Fibroblast of pulmonary artery (primary cell): ENCODE measurements at places on chromosomes 16 and 17.

DNA sequence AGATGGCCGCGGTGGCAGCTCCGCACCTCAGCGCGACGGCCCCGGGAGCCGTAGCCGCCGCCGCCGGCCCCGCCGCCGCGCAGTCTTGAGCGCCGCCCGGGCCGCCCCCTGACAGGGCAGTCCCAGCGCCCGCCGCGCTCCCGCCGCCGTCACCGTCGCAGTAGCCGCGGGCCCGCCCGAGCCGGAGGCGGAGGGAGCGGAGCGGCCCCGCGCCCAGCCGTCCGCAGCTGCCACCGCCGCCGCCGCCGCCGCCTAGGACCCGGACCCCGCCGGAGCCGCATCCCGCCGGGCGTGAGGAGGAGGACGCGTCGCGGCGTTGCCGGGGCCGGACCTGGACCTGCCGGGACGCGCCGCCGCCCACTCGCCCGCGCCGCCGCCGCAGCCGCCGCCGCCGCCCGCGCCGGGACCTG is 218 bp downstream of the TNRC6C start:
- DNase-seq = no peak

DNA sequence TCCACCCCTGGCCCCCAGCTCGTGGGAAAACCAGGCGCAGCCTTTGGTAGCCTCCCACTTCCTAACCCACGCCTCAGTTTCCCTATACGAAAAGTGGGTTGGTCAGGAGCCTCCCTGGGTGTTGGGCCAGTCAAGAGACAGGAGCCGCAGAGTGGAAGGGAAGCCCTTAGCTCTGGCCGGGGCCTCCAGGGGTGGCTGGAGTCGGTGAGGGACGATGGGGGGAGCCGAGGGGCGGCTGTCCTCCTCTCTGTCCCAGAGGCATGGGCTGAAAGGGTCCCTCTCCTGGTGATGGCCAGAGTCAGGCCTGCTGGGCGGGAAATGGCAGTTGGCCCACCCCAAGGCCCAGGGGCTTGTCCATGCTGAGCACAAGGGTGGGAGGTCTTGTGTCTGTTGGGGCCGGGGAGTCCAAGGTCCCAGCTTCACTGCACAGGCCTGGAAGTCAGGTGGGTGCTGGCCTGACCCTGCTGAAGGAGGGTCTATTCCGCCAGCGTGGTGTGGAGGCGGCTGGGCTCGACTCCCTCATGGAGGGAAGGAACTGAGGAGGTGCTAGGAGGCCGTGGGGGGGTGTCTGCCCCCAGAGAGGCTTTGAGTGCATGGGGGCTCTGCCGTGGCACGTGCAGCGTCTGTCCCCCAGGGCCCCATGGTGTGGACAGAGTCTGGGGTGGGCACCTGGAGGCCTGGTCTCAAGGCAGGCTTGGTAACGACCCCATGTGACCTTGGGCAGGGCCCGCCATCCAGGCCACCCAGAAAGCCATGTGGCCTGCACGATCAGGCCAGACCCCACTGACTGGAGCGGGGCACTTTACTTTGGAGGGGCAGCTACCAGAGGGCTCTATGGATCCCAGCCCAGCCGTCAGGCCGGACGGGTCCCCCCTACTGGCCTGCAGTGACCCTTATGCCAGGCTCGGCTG is 1.1 kb downstream of the SLC16A3 start:
- no peak for DNase-seq

DNA sequence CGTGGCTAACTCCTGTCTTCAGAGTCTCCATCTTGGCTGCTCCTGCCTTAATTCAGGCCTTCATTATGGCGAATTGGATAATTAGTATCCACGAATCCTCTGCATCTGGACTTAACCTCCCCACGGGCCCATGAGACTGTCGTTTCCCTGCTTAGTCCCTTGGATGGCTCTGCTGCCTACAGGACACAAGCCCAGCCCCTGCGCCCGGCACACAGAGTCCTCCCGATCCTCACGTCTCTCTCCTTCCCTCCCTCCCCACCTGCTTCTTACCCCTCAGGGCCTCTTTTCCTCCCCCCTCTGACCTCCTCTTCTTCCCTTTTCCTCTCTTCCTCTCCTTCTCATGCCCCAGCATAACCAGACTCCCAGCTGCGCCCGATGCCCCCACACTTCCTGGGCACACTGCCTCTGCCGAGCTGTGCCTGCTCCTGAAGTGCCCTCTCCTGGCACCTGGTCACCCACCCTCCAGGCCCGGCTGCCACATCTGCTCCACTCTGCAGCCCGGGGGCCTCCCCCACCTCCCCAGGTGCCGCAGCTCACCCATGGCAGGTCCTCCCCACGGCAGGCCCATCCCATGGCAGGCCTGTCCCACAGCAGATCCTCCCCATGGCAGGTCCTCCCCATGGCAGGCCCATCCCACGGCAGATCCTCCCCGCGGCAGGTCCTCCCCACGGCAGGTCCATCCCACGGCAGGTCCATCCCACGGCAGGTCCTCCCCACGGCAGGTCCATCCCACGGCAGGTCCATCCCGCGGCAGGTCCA is 45.9 kb downstream of the RPH3AL start:
- no peak for DNase-seq

GRCh38 chr17:45227926-45228762 is 6.5 kb downstream of the FMNL1 start:
- DNase-seq = no peak

- no peak for DNase-seq
Measured at GRCh38 chr17:68161644-68162428, 86.0 kb upstream of the AMZ2 start.

- DNase-seq = no peak
Measured at GRCh38 chr16:88804173-88804551, 573 bp downstream of the CDT1 start.

GRCh38 chr16:65106757-65107156 is 15.1 kb downstream of the CDH11 start:
- DNase-seq = peak; percentile 25

DNA sequence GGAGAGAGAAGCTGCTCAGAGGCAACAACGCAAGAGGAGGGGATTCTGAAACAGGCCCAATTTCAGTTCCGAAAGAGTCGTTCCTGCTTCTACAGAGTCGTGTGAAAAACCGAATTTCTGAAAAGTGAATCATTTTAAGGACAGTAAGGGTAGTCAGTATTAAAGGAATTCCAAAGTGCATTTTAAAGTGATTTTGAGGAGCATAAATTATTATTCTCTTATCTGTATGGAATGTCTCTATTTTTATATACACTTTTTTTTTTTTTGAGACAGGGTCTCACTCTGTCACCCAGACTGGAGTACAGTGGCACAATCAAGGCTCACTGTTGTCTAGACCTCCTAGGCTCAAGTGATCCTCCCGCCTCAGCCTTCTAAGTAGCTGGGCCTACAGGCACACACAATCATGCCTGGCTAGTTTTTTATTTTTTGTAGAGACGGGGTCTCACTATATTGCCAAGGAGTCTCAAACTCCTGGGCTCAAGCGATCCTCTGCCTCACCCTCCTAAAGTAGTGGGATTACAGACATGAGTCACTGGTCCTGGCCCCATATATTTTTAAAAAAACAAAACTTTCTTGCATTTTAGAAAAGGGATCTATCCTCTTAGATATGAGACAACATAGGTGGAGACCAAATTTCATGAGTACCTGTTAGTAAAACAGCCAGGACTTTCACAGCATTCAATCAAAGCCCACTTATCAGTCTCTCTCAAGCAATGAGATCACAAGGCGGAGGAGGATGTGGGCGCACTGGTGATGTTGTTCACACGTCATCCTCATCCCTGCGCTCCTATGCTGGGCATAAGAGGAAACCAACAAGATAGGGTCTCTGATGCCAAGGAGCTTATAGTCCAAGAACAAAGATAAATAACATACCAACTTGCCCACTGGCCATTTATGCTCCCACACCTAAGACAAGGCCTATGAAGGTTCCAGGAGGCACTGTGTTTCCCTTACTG is 53.2 kb downstream of the SMG6 start:
- peak; percentile 67 for DNase-seq

DNA sequence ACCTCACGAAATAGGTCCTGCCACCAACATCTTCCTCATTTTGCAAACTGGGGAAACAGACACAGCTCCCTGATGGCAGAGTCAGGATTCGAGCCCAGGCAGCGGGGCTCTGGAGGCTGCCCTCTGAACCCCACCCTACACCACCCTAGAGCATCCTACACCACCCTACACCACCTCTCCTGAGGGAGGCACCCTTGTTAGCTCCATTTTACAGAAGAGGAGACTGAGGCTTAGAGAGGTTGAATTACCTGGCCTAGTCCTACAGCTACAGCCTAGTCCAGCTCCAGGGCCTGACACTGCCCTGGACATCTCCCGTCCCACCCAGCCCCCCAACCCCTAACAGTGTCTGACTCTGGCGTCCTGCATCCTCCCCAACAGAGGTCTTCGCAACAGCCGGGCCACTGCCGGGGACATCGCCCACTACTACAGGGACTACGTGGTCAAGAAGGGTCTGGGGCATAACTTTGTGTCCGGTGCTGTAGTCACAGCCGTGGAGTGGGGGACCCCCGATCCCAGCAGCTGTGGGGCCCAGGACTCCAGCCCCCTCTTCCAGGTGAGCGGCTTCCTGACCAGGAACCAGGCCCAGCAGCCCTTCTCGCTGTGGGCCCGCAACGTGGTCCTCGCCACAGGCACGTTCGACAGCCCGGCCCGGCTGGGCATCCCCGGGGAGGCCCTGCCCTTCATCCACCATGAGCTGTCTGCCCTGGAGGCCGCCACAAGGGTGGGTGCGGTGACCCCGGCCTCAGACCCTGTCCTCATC is 3.2 kb upstream of the NECAB2 start:
- no peak for DNase-seq

GRCh38 chr17:185445-186138 is 4.1 kb upstream of the DOC2B start:
- DNase-seq = no peak

DNA sequence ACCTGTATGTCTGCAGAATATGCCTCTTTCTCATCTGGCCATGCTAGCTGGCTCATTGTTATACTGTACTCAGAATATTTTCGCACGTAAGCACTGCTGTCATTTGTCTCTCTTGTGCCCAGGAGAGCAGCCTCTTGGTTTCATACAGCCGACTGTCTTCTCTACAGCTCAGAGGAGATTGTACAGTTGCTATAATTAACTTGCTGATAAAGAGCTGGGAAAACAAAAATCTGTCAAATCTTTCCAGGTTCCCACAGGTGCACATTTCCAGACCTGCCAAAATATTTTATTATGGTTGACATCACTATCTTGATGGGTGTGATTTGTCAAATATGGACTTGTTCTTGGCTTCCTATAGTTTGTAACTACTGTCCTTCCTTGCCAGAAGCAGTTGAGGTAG is 122.7 kb downstream of the FTO start:
- DNase-seq = no peak

- no peak for DNase-seq
Measured at GRCh38 chr17:62032480-62032879, 32.6 kb downstream of the MED13 start.

- peak; percentile 40 for DNase-seq
Measured at GRCh38 chr16:53482123-53482522, 20.9 kb downstream of the AKTIP start.

- DNase-seq = peak; percentile 21
Measured at GRCh38 chr16:64250866-64251265, 871.0 kb downstream of the CDH11 start.

DNA sequence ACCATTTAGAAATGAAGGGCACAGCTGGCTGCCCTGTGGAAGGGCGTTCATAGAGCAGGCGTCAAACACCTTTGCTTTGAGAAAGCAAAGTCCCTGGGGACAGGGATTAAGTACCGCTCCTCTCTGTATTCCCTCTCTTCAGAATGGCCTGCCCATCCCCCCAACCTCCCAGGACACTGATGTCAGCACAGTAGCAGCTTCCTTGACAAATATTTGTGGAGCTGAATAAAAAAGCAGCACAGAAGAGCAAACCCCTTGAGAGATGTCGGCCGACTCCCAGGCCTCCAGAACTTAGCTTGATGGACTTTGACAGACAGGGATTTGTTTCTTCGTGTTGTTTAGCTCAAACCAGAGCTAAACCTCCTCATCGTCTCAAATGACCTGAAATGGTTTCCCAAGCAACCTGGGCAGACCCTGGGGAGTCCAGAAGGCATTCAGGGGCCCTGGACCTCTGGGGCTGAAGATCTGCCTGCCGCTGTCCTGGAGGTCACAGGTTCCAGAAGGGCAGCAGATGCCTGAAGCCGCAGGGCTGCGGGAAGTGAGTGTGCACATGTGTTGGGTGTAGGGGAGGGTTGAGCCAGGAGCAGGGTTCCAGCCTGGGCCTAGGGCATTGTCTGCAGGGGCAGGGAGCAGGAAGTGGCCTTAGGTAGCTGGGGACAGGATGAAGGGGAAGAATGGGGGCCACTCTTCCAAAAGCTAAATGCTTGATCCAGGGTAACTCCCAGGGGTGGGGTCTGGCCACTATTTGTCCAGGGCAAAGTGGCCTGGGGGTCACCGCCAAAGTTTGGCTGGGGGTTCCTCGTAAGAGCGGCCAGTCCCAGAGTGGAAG is 42.3 kb upstream of the NKD1 start:
- no peak for DNase-seq

DNA sequence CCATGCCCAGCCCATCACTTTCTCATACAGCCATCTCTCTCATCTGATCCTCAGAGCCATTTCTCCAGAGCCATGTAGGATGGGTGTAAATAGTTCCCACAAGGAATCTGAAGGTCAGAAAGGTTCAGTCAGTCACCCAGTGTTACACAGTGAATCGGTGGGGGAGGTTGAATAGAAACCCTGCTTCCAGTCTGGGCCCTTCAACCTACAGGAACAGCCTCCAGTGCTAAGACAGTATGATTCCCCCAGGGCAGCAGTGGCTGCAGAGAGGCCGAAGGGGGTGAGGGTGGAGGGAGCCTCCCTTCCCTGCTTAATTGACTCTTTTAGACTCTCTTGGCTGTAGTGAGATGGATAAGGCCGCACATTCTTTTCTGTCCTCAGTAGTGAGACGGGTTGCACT is 3.6 kb downstream of the WNT9B start:
- DNase-seq = no peak

GRCh38 chr17:39174920-39175694 is 9.1 kb upstream of the ARL5C start:
- DNase-seq = peak; percentile 72

GRCh38 chr17:12627781-12628451 is 37.8 kb upstream of the MYOCD start:
- DNase-seq = peak; percentile 51

DNA sequence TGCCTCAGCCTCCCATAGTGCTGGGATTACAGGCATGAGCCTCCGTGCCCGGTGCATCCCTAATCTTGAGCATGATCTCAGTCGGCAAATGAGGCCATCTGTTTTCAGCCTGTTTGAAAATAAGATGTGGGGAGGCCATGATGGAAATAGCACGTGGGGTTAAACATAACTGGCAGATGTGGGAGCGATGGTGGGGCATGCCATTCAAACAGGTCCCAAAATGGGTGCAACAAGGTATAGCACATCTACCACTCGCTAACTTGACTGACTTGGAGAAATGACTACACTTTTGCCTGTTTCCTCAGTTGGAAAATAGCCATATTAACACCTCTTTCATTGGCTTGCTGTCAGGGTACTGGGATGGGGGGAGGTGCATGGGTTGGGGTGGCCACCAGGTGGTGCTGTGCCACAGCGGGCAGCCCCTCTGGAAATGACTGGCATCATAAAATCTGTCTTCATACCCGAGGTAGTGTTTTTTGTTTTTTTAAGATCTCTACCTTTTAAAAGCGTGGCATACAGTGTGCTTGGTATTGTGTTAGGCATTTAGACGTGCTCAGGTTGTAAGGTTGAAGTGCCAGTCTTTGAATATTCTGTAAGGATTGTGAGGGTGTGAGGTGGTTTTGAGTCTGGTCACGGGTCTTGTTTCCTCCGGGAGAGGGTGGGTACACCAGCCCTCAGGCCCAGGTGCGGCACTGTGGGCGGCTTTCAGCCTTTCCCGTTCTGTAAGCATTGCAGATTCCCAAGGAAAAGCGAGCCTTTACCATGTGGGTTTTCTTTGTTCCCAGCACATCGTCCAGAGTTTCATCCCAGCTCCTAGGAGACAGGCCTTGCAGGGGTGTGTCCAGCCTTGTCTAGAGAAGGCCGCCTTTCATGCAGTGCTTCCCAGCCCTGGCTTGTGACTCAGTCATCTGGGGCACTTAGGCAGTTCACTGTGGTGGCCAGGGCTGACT is 2.9 kb upstream of the TTYH2 start:
- DNase-seq = peak; percentile 70
